Breast epithelium (tissue), 4 donors: ENCODE measurements at places on chromosomes 4 and X.

- H3K4me3 ChIP-seq = no peak overlapping the region
- H3K27ac ChIP-seq = no peak overlapping the region
- no peaks in the 10 kb centered on the region for H3K36me3 ChIP-seq
- no peak for DNase-seq
- H3K27me3 ChIP-seq = peaks cover 6% of the 10 kb centered on the region
- no peaks in the 10 kb centered on the region for H3K4me1 ChIP-seq
These were observed 120.4 kb downstream of the CHIC1 start for GRCh38 chrX:73683236-73683859.

DNA sequence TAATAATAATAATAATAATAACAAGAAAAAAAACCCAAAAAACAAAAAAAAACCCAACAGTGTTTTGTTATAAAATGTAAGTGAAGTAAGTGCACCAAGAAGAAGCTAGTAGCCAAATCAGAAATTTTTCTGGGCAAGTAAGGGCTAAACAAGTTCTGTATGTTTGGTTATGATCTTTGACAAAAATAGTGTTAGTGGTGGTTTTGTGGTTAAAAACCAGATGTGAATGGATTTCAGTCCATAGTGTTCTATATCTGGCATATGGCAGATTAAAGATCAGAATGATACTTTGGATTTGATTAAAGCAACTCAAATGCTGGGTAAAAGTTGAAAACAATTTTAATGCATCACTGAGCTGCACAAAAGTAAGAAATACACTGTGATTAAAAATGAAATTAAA is 116.5 kb upstream of the NDST4 start:
- H3K4me3 ChIP-seq = no peak overlapping the region
- H3K4me1 ChIP-seq = no peaks in the 10 kb centered on the region
- no peaks in the 10 kb centered on the region for H3K36me3 ChIP-seq
- no peak for DNase-seq

GRCh38 chr4:38266616-38267015 is 306.4 kb downstream of the PTTG2 start:
- no peak overlapping the region for H3K4me3 ChIP-seq
- H3K27ac ChIP-seq = no peak overlapping the region
- H3K36me3 ChIP-seq = no peaks in the 10 kb centered on the region
- no peak for DNase-seq
- H3K27me3 ChIP-seq = no peaks in the 10 kb centered on the region

GRCh38 chr4:113725963-113726362 is 35.6 kb downstream of the CAMK2D start:
- no peak overlapping the region for H3K4me3 ChIP-seq
- no peak overlapping the region for H3K27ac ChIP-seq
- H3K27me3 ChIP-seq = no peaks in the 10 kb centered on the region

DNA sequence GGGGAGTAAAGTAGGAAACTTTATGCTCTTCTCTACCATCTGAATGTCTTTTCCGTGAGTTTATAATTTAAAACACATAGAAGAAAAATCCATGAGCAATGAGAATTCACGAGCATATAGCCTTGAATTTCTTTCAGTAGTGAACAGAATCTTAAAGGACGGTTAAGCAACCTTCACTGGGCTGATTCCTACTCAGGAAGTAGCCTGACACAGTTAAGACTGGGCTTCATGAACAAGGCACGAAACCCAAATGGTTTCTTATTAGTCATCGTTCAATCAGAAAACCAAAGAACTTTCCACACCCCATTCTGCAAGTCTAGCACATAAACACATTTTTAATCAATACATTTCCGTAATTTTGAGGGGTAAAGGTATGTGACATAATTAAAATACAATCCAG is 95.8 kb downstream of the SH3KBP1 start:
- H3K27me3 ChIP-seq = peaks cover 15% of the 10 kb centered on the region
- no peak for DNase-seq
- no peak overlapping the region for H3K4me3 ChIP-seq
- no peak overlapping the region for H3K27ac ChIP-seq
- peaks cover 4% of the 10 kb centered on the region for H3K4me1 ChIP-seq

GRCh38 chr4:81214144-81214880 is 710 bp downstream of the PRKG2 start:
- H3K27me3 ChIP-seq = peaks cover 38% of the 10 kb centered on the region
- no peak overlapping the region for H3K27ac ChIP-seq
- no peaks in the 10 kb centered on the region for H3K36me3 ChIP-seq
- DNase-seq = no peak
- H3K4me1 ChIP-seq = no peaks in the 10 kb centered on the region
- peak overlapping the region; percentile 52 for H3K4me3 ChIP-seq

DNA sequence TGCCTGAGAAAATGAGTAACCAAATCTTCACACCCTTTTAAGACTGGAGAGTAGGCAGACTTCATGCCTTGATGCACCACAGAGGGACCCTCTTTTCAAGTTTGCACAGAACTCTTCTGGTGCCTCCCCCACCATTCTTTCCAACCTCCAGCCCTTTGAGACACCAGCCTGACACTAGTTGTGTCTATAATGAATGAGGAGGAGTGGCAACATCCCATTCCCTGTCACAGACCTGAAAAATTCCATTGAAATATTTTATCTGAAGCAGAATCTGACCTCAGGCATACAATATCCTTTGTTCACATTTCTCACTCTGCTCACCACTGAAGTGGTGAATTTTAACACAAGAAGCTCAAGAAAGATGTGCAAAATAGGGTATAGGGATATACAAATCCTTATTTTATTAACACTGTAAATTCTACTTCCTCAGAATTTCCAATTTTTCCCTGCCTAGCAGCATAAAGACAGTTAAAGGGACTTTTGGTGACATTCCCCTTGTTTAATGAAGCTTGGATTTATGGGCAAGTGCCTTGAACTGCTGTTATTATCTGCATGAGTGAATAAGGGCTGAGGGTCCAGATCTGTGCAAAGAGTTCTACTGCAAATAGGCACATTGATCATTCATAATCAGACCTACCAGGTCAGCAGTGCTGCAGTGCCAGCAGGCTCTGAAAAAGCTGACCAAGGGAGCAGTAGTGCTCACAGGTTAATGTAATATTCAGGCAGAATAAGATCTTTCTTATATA is 149.9 kb upstream of the PAQR3 start:
- H3K4me3 ChIP-seq = no peak overlapping the region
- no peak for DNase-seq
- no peaks in the 10 kb centered on the region for H3K36me3 ChIP-seq
- no peak overlapping the region for H3K27ac ChIP-seq
- H3K4me1 ChIP-seq = no peaks in the 10 kb centered on the region
- H3K27me3 ChIP-seq = no peaks in the 10 kb centered on the region

DNA sequence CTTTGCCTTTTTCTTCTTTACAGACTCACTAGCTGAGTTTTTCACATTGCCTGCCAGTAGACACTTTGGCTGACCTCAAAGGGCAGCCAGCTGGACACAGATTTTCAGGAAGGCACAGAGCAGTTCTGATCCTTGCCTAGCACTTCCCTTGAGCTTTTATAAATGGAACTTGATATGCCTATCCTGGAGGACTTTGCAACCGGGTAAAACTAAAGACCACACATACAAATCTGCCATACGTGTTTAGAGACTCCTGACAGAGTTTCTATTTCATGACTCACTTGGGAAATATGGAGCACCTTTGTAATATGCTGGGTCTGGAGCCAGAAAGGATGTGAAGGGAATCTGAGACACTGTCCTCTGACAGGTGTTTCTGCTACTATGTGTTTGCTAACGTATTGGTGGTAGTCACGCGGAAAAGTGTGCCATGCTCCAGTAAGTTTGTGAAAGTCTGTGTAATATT is 56.7 kb upstream of the RASSF6 start:
- H3K36me3 ChIP-seq = no peaks in the 10 kb centered on the region
- peak overlapping the region; percentile 7 for H3K27ac ChIP-seq
- H3K27me3 ChIP-seq = no peaks in the 10 kb centered on the region
- no peak overlapping the region for H3K4me3 ChIP-seq
- no peak for DNase-seq
- no peaks in the 10 kb centered on the region for H3K4me1 ChIP-seq

DNA sequence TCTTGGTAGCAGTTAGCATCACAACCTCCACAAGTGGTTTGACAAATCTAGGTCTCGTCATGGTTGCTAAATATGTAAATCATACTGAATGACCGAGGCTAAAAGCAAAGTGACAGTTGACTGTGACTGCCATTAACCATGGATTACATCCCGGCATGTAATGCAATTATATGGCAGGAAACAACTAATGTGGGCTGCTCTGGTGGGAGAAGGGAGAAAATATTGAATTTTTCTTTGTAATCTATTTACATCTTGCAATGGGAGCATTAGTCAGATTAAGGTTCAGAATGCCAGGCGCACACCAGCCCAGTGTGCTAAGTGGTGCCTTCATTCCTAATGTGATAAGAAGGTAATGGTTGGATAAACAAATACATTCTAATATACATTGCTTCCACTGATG is 35.8 kb downstream of the UNC5C start:
- H3K4me3 ChIP-seq = no peak overlapping the region
- H3K4me1 ChIP-seq = no peaks in the 10 kb centered on the region
- DNase-seq = no peak
- H3K36me3 ChIP-seq = no peaks in the 10 kb centered on the region

GRCh38 chrX:123807835-123808416 is 51.9 kb upstream of the XIAP start:
- no peak for DNase-seq
- no peaks in the 10 kb centered on the region for H3K27me3 ChIP-seq
- no peaks in the 10 kb centered on the region for H3K4me1 ChIP-seq

- no peak for DNase-seq
- H3K27ac ChIP-seq = no peak overlapping the region
- H3K4me1 ChIP-seq = no peaks in the 10 kb centered on the region
- no peaks in the 10 kb centered on the region for H3K27me3 ChIP-seq
- no peaks in the 10 kb centered on the region for H3K36me3 ChIP-seq
These were observed 54.6 kb downstream of the AMOT start for GRCh38 chrX:112786076-112786475.
